CD4-positive, alpha-beta T cell treated with Interleukin-4 for 4 hours (primary cell): ENCODE measurements at places on chromosomes 1 and 21.
A peak's percentile ranks its signal among the peaks of the same experiment; 100 is the strongest.

DNA sequence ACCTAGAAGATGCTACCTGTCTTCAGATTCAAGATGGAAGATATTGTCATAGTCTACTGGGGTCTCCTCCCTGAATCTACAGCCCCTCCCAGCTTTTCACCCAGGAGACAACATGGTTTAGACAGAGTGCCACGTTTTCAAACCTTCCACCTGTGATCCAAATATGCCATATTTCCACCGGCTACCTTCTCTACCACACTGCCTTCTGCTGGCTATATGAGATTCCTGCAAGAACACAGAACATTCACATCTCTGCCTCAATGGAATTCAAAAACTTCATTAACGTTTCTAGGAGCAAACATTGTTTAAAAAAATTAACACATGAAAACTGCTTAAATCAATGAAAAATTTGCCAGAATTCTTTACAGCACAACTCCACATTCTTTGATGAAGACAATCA, 12.9 kb upstream of the LELP1 start:
- no peak for DNase-seq

DNA sequence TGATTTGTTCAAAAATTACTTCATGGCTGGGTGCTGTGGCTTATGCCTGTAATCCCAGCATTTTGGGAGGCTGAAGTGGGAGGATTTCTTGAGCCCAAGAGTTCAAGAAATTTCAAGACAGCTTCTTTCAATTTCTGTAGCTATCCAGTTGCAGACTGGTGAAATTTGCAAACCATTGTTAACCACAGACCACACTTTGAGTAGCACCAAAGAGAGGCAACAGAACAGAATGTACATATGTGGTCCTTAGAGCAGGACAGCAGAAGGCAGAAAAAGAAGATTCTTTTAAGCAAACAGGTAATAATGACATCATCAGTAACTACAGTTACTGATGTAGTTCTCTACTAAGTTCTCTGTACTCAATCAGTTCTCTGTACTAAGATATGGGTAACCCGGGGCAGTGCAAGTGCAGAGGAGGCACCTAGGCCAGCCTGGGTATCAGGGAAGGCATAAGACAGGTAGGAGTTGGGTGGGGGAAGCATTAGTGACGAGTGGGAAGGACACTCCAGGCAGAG, 5.5 kb upstream of the KLF17 start:
- no peak for DNase-seq

- peak; percentile 12 for DNase-seq
Observed at GRCh38 chr1:32142446-32143301, 34.8 kb downstream of the KPNA6 start.

DNA sequence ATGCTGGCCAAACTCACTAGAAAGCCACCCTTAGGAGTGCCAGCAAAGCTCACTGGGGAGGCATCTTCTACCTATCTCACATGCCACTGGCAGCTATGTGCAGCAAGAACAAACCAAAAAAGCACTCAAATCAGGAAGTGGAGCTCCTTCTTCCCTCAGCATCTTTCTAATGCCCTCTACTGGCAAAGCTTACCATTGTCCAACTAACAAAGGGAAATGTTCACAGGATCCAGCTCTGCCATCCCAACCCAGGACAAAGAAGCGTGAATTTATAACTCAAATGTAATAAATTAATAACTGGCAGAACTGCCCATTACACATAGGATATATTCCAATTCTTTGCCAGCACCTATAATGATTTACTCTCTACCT, 38.9 kb downstream of the LEPR start:
- peak; percentile 3 for DNase-seq

DNA sequence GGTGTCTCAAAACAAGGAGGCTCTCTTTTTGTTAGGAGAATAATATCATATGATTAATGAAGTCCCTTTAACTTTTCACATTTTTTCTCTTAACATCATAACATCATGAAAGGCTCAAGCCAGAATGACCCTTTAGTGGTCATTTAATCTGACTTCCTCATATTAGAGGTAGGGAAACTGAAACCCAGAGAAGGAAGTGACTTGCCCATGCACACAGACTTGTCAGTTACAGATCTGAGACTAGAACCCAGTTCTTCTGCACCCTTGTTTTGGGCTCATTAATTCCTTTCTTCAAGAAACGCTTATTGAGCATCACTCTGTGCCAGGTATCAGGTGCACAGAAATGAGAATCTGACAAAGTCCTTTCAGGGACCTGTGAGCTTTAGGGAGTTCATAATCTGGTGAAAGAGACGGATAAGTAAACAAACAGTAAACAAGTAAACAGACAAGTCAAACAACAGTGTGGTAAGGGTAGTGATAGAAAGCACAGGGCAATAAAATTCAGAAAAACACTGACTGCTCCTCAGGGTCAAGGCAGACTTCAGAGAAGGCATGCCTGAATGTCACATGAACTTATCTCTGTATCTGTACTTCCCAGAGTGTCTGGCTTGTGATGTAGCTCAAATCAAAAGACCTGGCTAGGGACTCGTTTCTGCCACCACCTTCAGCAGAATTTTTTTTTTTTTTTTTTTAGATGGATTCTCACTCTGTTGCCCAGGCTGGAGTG, 38.3 kb upstream of the OSBPL9 start:
- no peak for DNase-seq

- DNase-seq = no peak
Observed at GRCh38 chr1:111141245-111142220, 1.5 kb downstream of the CEPT1 start.

DNA sequence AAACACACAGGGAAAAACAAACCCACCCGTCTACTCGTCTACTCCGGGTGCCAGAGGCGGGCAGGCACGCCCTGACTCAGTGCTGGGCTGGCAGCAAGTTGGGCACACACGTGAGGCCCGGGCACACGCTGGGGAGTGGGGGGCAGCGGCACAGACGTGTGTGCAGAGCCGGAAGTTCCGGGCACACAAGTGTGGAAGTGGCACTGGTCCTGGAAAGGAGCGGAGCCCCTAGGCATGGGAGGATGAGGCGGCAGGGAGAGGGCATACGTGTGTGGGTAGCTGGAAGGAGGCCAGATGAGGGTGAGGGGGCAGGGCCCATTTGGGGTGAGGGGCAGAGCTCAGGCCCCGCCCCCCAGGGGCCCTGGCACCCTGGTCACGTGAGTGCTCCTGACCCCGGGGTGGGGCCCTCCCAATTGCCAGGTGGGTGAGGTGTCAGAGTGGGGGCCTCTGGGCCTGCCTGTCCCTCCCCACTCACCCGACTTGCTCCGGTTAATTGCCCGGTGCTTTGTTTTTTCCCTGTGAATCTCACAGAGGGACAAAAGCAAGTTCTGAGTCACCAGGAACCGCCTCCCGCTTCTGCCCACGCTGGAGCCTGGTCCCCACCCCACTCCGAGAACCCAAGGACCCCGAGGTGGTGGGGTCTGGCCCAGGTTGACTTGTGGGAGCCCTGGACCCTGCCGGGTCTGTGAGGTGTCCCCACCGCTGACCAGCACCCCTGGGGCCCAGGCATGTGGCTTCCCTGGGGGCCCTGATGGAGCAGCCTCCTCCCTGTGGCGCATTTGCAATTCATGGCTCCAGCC, 104.8 kb upstream of the CASZ1 start:
- no peak for DNase-seq

DNA sequence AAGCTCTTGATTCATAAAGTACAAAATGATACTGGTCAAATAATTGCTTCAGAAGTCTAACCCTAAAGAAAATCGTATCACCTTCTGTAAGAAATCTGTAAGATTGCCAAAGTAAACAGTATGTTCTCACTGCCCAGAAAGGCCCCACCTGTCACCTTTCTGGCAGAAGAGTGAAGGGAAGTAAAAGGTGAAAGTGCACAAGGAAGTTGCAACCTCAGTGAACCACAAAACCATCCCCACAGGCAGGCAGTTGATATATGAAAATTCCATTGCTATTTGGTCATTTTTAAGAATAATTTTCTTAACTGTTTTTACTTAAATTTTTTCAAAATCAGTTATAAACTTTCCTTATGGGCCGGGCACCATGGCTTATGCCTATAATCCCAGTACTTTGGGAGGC, 48.5 kb upstream of the FBXO28 start:
- no peak for DNase-seq

- DNase-seq = no peak
Observed at GRCh38 chr1:201637282-201638079, 98.6 kb downstream of the NAV1 start.

GRCh38 chr1:228783418-228784040, 48.2 kb downstream of the RHOU start:
- DNase-seq = no peak

DNA sequence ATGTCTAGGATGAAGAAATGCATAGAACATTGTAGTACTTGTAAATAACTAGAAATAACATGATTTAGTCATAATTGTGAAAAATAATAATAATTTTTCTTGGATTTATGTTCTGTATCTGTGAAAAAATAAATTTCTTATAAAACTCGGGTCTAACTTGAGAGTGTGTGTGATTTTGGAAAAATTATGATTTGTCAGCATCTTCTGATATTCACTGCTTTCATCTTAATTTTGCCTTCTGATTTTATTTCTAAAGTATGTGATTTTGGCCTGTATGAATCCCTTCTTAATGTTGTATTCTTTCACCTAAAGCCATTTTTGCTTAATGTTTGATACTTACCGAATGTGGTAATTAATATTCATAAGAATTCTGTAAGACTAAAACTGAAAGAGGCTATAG, 14.3 kb downstream of the IFI44 start:
- DNase-seq = no peak

DNA sequence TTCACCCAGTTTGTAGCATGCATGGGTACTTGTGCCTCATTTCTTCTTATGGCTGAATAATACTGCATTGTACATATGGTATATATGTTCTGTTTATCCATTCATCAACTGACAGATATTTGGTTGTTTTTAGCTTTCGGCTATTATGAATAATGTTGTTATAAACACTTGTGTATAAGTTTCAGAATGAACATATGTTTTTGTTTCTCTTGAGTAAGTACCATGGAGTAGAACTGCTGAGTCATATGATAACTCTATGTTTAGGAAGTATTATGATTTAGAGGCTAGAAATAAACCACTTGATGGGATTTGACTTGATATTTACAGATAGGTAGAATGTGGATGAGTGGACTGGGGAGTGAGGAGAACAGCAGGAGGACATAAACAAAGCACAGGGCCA, 48.6 kb downstream of the WNT2B start:
- no peak for DNase-seq

- no peak for DNase-seq
Observed at GRCh38 chr1:227335242-227336020, 17.1 kb upstream of the CDC42BPA start.

- peak; percentile 24 for DNase-seq
Observed at GRCh38 chr21:31354122-31354521, 10.1 kb upstream of the TIAM1 start.

- no peak for DNase-seq
Observed at GRCh38 chr1:3003039-3003940, 18.0 kb upstream of the ACTRT2 start.

DNA sequence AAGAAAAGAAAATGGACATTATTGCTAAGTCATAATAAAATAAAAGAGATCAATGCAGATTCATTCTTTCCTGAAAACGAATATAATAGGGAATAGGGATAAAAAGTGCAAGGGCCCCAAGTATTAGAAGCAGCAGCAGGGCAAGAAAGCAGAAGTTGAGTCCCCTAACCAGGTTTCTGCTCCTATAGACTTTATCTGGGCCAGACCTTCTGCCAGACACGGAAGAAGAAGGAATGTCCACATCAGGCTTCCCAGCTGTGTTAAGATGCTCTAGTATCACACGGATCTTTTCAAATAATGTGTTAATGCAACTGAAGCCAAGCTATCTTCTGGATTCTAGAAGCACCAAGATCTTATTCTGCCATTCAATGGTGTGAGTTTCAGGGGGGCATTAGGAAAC, 26.9 kb downstream of the CD244 start:
- DNase-seq = no peak
